ENCODE measurements at places on chromosomes 6 and 20. TPM values are rescaled to one million over a fixed set of nuclear protein-coding genes. Genes with fewer than 3 reads are reported as not detected.

GRCh38 chr20:46139908-46140482 lies 21.9 kb downstream of the CD40 start:
- DNase-seq, result peak; percentile 26

Gene PNLDC1
- not detected for total RNA-seq

Gene RBM24
- total RNA-seq, result 0.58 TPM

DNA sequence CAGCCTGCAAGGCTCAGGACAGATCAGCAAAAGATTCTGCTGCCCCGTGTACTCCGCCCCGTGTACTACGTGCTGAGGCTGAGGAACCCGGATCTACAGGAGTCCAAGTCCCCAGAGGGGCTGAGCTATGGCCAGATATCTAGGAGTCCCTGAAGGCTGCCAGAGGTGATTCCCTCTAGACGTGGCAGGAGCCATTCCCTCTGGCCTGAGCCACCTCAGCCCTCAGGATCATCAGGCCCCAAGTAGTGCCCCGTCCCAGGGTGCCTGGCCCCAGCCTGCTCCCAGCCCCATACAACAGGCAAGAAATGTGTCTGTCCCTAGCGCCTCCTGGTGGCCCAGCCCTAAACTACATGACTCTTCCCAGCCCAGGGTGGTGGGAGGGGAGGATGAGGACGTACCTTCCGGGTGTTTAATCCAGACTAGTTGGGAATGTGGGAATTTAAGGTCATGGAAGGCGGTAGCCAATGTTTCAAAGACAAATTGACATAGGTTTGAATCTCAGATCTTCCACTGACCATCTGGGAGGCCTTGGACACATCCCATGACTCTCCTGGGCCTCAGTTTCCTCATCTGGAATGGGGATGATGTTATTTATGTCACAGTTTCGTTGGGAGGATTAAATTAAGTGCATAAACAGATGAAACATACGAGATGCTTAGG lies 49.4 kb upstream of the PTPN1 start:
- DNase-seq, result peak; percentile 91

DNA sequence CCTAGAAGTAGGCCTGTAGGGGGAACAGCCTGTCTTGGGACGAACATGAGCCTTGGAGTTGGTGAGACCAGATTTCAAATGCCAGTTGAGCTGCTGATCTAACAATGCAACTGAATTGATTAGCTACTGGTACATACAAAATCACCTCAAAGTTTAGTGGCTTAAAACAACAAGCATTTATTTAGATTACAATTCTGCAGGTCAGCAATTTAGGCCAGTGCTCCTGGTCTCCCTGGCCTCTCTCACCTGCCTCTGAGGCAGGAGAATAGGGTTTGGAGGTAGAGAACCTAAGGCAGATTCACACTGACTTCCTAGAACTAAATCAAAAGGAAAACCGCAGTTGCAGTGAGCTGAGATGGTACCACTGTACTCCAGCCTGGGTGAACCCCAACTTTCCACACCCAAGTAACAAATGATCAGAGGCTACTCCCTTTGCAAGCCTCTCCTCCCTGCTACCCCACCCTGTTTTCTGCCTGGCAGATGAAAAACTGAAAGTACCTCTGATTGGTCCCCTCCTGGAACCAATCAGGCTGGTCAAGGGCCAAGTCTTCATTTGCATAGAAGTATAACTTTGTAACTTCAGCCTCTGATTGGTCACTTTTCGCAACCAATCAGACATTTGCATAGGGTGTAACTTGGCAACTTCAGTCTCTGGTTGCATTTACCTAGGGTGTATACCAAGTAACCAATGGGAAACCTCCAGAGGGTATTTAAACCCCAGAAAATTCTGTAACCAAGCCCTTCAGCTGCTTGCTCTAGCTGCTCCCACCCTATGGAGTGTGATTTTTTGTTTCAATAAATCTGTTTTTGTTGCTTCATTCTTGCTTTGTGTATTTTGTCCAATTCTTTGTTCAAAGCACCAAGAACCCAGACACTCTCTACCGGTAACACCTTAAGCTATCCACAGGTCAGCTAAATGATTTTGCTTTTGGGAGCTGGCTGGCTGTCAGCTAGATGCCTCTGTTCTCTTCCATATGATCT lies 8.1 kb upstream of the UBR2 start:
- peak; percentile 69 for DNase-seq

DNA sequence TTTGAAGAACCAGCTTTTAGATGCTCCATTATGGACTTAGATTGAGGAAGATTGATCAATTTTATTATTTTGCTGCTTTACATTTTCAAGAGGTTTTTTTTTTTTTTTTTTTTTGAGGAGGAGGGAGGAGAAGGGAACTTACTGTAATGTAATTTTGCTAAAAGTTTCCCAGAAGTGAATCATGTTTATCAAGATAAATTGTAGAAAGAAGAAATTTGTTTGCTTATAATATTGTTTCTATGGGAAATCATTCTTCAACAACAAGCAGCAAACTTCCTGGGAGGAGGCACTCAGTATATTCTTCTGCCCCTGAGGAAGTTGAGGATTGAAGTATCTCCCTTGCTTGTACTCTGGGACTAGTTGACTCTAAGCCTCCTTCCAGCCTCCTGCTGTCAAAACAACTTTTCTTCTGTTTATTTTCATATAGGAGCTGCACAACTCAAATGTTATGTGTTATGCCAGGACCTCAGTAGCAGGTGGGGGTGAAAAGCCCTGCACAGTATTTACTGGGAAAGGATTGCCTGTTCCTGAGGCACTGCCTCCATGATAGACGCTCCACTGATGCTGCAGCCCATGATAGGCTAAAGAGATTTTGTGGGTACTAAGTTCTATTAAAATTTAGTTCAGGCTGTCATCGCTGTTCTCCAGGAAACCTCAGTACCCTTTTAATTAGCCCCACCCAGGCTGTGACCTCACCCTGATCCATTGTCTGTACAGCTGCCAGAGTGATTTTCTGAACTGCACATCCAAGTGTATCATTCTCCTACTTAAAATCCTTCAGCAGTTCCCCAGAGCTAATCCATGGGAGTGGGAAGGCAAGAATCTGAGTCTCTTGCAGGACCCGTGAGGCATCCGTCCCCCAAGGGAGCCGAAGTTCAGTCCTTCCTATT lies 51.9 kb downstream of the CARMIL1 start:
- no peak for DNase-seq

DNA sequence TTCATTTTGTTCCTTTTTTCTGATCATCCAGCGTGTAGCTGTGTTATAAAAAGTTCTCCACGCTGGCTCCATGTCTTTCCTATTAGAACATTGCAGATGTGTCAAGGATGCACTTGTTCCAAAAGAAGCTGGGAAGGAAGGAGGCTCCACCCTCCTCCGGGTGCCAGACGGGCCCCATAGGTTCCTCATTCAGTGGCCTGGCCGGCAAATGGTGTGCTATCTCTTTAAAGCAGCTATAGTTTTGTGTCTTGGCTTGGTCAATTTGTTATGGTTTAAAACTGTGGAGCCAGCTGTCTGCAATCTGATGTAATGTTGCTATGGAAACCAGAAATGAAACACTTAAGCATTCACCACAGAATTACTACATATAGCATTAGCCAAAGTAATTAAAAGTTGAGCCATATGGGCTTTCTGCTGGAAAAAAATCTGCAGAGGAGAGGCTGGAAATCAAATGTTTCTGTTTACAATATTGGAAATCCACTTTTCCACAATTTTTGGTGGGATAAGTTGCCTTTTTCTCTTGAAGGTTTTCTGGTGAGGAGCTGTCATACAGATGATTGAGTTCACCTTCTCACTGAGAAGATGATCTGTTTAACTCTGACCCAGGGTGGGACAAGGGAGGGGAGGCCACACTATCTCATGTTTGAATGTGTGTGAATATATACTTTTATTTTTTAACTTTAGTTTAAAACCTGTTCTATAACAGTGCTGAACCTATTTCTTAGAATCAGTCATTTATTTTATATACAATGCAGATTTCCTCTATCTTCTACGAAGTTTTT lies 167.4 kb downstream of the SASH1 start:
- DNase-seq, result no peak

- DNase-seq, result no peak
These were observed 89.2 kb upstream of the RNF217 start for GRCh38 chr6:124873066-124873410.

Gene DBNDD2
- 10.6 TPM for total RNA-seq

GRCh38 chr20:61442075-61442670 lies 190.1 kb downstream of the CDH4 start:
- DNase-seq, result no peak

DNA sequence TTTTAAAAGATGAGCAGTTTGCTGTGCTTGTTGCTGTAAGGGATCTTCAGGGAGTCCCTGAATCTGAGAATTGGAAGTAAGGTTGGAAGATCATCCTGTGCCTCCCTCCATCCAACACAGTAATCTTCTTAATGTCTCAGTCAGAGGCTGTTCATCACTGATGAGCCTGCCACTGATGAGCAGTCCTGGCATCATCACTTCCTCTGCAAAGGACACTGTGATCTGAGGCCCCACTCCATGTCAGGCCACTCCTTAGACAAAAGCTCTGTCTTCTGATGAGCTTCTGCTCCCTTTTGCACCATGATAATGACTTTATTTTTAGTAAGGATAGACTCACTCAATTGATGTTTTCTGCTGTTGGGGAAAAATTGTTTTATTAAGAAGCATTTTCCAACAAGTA lies 121.0 kb downstream of the UST start:
- no peak for DNase-seq
